ENCODE measurements at places on chromosomes 6 and 20.

DNA sequence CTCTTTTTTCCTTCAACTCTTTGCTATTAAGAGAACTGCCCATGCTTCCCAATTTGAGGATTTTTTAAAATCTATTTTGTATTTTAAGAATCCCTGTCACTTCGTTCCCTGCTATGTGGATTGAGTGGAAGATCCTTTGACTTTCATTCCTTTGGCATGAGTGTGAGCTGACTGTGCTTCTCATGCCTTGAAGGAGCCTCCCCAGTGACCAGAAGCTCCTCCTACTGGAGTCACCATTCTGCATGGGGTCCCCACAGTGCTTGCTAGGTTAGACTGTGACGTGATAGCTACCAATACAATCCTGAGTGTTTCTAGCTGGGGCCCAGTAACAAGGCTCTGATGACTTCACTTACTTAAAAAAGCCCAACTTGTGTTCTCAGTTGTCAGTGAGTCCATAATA lies 104.4 kb upstream of the LAMP5 start:
- no peak for DNase-seq

DNA sequence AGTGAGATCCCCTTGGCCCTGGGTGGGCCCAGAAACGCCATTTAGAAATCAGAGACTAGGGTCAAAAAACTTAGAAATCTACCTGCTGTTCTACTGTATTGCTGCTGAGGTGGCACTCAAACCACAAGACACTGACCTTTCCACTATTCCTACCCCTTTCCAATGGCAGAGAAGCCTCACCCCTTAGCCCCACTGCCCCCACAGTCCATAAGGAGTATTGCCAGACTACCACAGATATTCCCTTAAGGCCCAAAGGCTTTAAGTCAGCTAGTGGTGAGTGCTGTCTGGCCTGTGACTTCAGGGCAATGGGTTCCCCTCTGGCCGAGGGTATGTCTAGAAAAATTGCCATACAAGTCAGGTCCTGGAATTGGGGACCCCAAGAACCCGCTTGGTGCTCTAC lies 656.1 kb downstream of the COL12A1 start:
- DNase-seq, result peak; percentile 1

- DNase-seq, result no peak
These were observed 1.6 kb upstream of the ADIG start for GRCh38 chr20:38579219-38579910.

DNA sequence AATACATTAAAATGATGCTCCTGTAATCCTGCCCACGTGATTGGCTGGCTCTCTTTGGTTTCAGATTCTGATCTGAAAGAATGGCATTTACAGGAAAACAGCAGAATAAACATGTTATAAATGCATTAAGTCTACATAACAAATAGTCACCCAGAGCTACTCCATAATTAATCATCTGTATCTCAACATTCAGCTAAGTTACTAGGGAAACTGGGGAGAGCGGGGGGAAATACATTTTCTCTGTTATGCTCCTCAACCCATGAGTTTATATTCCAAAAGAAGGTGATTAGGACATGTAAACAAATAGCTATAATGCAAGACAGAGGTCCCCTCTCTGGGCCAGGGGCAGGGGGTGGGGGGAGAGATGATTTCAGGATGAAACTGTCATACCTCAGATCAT lies 58.5 kb downstream of the MAP7 start:
- no peak for DNase-seq
